IPS-NIHi11 (cell line): ENCODE measurements at places on chromosomes 5 and 9.

- DNase-seq, result no peak
Observed at GRCh38 chr9:38126730-38127129, 57.7 kb upstream of the SHB start.

GRCh38 chr9:12054235-12054634 is 639.0 kb upstream of the TYRP1 start:
- no peak for DNase-seq

- DNase-seq, result no peak
Observed at GRCh38 chr9:121222524-121223171, 21.0 kb upstream of the RAB14 start.

DNA sequence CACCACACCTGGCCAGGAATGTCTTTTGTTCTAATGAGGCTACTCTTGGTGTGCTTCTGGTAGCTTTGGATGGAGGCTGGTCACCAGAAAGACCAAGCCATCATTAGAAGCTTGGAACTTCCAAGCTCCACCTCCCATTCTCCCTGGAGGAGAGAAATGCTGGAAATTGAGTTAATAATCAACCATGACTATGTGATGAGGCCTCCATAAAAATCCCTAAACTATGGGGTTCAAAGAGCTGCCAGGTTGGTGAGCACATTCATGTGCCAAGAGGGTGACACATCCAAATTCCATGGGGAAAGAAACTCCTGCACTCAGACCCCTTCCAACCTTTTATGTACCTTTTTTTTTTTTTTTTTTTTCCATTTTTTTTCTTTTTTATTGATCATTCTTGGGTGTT is 105.5 kb upstream of the SPATA31C2 start:
- no peak for DNase-seq

DNA sequence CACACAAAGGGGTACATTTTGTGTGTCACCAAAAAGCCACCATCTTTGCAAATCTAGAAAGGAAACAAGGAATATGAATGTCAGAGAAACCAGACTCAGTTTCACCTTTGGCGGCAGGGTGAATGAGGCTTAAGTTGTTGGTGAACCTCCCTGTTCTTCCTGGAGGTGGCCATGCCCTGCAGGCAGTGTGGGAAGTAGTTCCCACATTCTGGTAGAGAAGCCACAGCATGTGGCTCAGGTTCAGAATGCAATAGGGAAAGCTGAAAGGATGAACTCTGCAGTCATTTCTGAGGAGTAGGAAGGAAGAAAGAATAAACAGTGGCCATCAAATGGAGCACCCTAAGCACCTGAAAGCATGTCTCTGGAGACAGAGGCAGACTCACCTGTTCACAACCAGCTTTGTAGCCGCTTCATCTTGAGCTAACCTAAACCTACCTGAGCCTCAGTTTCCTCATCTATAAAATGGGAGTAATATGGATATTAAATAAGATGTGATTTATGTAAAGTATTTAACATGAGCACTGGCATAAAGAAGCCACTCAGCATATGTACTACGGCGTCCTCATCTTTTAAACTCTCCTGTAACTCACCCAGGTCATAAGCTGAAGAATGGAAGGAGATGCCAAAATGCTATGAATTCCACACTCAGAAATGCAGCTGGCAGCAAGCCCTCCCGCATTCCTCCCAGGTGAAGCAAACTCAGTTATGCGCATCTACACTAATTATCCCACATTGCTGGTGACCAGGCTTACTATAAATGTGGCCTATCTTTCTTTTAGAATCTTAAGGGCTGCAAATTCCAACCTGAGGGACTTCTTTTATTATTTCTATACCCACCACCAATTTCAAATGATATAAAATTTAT is 86.0 kb downstream of the ZNF608 start:
- DNase-seq, result no peak

GRCh38 chr5:72459089-72459661 is 48.0 kb downstream of the ZNF366 start:
- no peak for DNase-seq

DNA sequence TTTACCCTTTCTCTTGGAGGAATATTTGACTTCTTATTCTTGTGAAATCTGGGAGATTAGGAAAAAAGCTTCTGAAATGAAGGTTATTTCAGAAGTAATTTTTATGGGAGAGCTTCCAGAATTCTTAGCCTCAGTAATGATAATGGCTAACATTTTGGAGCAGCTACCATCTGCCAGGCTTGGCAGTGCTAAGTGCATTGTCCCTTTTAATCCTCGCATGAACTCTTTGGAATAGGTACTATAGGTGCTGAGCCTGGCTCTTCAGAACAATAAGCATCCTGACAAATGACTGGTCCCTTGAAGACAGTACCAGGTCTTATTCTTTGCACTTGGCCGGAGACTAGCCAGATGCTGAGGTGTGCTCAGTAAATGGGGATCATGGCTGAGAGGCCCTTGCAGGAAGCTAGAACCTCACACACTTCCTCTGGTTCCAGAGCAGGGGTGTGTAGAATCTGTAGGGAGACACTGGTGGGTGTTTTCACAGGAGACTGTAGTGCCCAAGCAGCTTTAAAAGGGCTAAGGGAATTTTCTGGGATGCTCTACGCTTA is 90.7 kb downstream of the RCL1 start:
- no peak for DNase-seq
